ENCODE measurements at places on chromosomes 7 and 10.

DNA sequence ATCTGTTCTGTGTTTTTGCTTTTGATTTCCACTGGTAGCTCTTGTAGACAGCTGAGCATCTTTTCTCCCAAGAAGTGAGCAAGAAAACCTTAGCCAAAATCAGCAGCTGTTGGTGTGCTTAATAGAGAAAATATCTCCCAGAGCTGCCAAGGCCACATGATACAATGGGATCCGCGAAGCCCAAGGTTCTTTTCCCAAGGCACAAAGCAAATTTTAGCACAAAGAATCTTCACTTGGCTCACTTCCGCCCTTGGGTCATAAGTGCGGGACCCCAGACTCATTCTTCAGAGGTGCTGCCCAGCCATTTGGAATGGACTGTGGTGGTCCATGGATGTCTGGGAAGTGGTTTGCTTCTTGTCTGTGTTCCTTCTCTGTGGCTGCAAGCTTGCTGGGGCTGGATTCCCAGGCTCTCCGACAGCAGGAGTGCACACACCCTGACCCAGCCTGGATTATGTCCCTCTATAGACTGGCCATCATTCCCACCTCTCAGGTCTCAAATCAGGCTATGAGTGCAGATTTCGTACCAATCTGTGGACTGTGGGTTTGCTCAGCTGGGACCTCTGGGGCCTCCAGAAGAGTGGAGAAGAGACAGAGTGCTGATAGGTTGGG lies 93.0 kb upstream of the TMEM72 start:
- no peak for DNase-seq

- no peak for DNase-seq
Measured at GRCh38 chr7:87369216-87369615, 23.8 kb downstream of the CROT start.

DNA sequence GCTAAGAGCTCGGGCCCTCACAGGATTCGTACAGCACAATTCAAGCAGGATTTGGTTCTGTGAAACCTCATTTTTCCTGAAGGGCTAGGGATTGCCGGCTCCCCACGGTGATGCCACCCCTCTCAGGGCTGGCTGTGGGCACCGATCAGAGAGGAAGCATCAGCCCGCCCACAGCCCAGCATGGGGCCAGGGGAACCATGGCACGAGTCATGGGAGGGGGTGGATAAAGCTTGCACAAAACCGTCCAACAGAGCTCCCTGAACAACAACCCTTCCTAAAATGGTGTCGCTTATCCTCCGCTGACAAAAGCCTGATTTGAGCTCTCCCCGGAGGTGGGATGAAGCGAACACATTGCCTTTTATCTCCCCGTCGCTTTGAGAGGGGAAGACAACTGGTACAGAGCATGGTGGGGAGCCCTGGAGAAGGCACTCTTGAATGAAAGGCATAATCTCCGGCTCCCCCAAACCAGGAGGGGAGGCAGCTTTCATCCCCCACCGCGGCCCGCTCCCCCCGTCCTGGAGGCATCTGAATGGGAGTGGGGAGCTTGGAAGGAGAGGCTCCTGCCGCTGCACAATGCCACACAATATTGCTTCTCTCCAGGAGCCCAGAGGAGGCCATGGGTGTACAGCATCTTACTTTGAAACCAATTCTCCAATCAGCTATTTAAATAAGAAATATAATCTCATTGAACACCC lies 144.0 kb downstream of the RPS24 start:
- DNase-seq: no peak

- no peak for DNase-seq
Measured at GRCh38 chr10:97372233-97372875, 28.8 kb downstream of the RRP12 start.

DNA sequence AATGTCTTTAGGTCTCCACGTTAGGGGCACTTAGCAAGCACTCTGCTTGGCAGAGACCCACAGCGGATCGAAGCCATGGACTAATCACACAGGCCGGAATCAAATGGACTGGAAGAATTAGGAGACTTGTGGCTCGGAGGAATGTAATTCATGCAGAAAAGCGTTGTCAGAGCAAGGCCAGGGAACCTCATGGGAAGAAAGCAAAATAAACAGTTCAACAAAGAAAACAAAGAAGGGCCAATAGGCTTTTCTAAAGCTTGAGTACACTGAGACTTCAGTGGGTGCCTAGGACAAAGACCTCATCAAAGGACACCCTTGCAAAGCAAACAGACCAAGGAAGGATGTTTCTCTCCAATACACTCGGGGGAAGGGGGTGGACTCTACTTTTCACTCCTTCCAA lies 171.1 kb downstream of the GLI3 start:
- DNase-seq: no peak

- no peak for DNase-seq
Measured at GRCh38 chr10:43921478-43921877, 272.8 kb upstream of the ZNF32 start.

GRCh38 chr10:14852236-14852635 lies 14.1 kb downstream of the HSPA14 start:
- no peak for DNase-seq

DNA sequence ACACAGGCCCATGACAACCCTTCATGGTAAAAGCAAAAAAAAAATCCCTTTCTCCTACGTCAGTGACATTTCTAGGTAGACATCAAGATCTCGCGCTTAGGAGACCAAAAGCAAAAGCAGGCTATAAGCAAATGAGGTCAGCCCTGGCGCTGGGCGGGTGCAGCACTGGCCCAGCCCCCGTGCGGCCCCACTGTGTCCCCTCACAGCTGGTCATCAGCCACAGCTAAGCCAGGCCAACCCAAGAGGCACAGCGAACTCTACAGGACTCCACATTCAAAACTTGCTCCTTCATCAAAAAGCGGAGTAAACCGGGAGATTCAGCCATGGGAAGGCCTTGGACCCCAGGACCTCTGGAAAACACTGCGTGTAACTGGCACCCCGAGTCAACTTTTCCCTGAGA lies 113.7 kb downstream of the PTPRN2 start:
- no peak for DNase-seq

DNA sequence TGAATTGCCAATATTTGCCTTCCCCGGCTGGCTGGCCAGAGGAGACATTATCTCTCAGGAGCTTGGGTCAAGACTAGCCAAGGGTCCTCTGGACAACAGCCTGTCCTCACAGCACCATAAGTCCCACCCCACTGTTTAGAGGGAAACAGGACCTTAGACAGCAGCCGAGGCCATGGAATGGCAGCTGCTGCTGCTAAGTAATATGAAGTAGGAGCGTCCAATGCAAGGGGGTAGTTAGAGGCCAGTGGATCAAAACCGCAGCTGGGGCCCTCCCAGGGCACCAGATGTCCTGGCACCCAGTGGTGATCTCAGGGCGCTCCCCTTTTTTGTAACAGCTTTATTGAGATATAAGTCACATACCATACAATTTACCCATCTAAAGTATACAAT lies 12.9 kb upstream of the KCP start:
- DNase-seq: no peak
